OCI-M1 (cell line): ENCODE measurements at places on chromosomes 6 and 20.

DNA sequence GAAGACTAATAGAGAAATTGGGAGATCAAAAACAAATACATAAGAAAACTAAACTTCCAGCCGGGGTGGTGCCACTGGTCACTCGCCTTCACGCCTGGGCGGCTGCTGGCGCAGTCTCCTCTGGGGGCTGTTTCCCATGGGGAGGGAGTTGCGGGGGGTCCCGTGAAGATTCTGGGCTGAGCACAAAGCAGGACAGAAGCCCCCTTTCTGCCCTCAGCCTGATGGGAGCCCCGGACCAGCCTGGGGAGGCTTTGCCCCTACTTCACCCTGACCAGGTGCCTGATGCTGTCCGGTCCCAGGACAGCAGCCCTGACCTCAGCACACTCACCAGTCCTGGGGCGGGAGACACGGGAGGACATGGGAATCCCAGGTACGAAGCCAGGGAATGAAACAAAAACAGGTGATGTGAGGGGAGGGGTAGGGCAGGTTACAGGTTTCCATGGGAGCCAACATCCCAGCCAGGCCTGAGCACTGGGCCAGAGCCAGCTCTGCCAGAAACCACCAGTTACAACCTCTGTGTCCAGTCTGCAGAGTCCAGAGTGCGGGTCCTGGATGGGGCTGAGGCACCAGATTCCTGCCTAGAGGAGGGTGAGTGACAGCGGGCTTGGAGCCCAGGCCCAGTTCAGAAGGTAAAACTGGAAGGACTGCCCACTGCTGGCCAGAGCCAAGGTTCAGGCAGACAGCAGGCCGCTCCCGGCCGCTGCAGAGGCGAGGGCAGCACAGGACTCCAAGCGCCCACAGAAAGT, 326.4 kb downstream of the TAF4 start:
- DNase-seq = no peak

- no peak for DNase-seq
These were observed 45.1 kb downstream of the RAMACL start for GRCh38 chr6:166541366-166541765.

- no peak for DNase-seq
These were observed 166.6 kb downstream of the PLCB4 start for GRCh38 chr20:9235518-9235917.

- no peak for DNase-seq
These were observed 333.9 kb upstream of the CNR1 start for GRCh38 chr6:88499845-88500699.

DNA sequence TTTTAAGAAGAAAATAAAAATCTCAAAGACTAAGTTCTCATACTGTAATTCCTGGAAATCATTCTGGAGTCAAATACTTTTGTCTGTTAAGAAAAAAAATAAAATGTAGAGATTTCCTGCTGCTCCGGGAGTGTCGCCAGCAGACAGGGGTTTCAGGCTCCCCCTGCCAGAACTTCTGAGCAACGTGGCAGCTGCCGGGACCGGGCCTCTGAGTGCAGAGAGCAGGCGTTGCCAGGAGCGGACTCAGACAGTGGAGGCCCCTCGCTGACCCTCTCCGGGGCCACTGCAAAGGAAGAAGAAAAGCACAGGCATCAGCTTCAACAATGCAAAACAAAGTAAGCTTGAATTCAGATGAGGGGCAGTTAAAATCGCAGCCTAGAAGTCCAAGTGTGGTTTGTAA, 95.5 kb downstream of the THBS2 start:
- DNase-seq = no peak
